ENCODE measurements at places on chromosomes 1 and 21.

- no peak for DNase-seq
Observed at GRCh38 chr1:167837326-167837725, 76.6 kb downstream of the ADCY10 start.

- no peak for DNase-seq
Observed at GRCh38 chr1:147902253-147902845, at the start of gene GJA8. Gene GJA8, plus strand, starts transcription at chr1:147902795. Its CDS starts 5,161 bp downstream, at chr1:147907956.

DNA sequence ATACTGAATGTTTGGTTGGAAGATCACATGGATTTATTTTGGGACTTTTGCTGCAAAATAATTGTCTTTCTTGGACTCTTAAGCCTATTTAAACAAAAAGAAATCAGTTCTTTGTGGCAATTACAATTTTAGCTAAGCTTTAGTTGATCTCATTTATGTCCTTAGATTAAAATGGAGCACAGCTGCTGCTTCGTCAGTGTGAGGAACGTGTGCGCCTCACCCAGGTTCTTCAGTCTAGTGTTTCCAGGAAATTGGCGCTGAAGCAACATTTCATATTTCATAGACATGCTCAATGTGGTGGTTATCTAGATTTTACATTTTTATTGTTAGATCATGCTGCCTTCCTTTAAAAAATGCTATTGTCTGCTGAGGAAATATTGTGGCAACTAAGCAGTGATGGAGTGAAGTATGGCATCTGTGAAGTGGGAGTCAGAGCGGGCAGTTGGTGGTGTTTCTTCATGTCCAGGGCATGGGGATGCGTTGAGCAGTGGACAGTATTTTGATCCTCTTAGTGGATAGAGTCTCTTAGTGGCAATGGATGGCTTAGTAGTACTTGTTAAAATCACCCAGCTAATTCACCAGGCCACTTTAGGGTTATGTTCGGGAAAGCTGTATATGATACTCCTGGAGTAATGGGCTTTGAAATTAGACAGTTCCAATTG lies 5.6 kb downstream of the DDI2 start:
- DNase-seq: no peak

- DNase-seq: no peak
Observed at GRCh38 chr21:16409352-16409751, 679.6 kb downstream of the USP25 start.

DNA sequence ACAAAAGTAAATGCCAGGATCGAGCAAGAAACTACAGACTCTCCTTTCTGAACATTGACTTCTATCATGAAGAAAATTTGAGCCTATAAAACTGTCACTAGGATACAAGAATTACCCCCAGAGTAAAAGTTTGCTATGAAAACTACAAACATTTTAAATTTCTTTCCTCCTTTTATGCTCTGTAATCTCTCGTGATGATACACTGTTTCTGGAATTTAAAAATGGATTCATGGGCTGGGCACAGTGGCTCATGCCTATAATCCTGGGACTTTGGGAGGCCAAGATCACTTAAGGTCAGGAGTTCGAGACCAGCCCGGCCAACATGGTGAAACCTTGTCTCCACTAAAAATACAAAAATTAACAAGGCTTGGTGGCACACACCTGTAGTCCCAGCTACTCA lies 181.3 kb downstream of the ZNF281 start:
- no peak for DNase-seq

DNA sequence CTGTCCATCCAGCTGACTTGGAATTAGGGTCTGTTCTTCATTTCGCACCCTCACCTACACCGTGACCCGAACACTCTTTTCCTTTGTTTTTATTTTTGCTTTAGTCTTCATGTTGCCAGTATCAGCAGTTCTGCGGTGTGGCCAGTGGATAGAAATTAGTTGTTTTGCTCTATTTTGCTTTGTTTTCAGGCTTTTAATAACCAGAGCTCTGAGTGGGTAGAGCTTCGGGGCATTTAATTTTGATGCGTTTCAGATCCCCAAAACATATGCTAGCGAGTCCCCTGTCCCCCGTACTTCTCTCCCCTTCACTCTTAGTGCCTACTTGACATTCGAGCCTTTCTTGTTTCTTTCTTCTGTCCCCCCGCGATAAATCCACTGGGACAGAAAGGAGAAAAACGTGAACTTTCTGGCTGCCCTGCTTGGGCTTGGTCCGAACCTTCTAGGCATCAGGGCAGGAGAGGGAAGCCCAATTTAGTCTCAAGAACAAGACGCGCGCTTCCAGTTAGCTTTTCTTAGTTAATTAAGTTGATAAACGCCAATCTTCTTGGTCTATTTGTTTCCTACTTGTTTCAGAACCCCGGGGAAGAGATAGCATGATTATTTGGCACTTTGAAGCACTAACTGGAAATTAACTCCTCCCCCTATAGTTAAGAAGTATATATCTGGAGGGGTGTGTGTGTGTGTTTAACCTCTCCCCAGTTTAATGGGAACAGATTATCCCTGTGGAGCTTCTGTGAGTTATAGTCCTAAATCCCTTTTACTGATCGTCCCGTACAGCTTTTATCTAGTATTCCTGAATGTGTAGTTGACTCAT lies 839 bp downstream of the SWT1 start:
- DNase-seq: no peak

DNA sequence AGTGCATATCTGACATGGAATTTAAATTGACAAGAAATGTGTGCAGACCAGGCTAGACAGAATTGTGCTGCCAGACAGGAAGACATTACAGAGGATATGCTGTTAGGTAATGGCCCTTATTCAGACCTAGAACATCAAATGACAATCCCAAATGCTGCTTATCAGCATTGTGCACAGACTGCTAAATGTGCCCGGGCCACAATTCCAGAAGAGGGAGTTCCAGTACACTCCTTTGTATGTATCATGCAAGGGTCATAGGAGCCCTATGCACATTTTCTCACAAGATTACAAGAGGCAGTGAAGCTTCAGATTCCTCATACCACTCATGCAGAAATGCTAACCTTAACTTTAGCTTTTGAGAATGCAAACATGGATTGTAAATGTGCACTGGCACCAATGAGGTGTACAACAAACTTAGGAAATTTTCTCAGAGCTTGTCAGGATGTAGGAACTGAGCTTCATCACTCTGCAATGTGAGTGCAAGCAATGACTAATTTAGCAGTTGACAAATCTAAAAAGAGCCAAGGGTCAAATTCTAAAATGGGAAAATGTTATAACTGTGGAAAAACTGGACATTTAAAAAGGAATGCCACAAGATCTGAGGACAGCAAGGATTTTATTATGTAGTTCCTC lies 273.5 kb downstream of the COL11A1 start:
- peak; percentile 23 for DNase-seq

DNA sequence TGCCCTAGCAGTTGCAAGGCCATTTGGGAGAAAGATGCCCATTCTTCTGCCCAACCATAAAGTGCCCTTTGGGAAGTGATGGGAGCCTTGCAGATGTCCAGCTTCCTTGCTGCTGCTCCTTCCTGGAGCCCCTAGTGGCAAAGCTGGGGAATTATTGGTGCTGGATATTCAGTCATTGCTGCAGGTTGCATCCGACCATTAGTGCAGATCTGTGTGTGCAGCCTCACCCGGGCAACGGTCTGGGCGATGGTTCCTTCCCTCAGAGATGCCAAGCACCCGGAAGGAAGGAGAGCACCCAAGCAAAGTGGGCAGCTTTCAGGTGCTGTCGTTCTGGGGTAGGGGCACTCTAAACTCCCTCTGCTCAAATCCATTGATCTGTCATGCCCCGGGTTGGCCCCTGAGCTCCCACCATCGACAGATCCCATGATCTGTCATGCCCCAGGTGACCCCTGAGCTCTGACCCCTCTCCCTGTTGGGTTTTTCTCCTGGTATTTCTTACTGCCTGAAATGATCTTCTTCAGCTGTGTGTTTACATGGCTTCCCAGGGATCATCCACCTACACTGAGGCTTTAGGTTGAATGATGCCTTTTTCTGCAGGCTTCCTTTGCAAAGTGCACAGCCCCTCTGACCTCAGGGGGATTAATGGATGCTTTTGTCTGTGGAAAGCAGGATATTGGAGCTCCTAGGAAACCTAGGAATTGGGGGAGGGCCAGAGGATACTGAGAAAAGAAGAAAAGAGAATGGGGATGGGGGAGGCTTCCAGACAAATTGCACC lies 467.5 kb downstream of the PTPRU start:
- no peak for DNase-seq

DNA sequence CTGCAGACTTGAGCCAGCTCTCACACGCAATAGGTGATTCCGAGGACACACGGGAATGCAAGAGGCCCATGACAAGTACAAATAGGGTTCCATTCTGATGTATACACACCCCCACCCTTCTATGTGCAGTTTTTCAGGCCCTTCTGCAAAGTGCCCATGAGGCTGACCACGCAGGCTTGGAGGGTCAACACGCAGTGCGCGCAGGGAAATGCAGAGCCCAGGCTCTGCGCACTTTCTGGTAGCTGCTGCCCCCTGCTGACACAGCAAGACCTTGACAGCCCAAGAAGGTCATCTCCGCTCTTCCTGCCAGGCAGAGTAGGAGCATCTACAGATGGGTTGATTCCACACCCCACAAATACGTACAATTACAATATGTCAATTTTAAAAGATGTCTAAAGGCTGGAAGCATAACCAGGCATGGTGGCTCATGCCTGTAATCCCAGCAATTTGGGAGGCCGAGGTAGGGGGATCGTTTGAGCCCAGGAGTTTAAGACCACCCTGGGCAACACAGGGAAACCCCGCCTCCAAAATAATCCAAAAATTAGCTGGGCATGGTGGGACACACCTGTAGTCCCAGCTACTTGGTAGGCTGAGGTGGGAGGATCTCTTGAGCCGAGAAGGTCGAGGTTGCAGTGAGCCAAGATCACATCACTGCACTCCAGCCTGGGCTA lies 18.5 kb downstream of the SH3BP5L start:
- DNase-seq: no peak

- DNase-seq: no peak
Observed at GRCh38 chr1:152539901-152540300, 25.6 kb downstream of the CRCT1 start.

Data from skeletal muscle cell (primary cell).